ENCODE measurements at places on chromosomes 6 and 20. TPM values are rescaled to one million over a fixed set of nuclear protein-coding genes. Genes with fewer than 3 reads are reported as not detected.

GJA1 gene
- 0.67 TPM for total RNA-seq

DNA sequence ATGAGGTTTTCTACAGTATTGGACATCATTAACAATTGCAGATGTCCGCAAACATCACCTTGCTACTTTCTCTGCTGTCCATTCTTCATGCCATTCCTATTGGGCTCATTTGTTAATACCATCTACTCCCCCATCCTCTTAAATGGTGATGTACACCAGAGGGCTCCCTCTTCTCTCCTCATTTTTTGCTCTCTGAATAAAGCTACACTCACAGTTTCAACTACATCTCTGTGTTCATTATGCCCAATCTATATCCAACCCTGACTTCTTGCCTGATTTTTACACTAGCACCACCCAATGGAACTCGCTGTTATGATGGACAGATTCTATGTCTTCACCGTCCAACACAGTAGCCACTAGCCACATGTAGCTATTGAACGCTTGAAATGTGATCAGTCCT lies 288.1 kb upstream of the ID4 start:
- H3K27me3 ChIP-seq, result no peaks in the 10 kb centered on the region
- no peak for DNase-seq
- H3K27ac ChIP-seq, result no peak overlapping the region
- H3K4me3 ChIP-seq, result no peak overlapping the region

DNA sequence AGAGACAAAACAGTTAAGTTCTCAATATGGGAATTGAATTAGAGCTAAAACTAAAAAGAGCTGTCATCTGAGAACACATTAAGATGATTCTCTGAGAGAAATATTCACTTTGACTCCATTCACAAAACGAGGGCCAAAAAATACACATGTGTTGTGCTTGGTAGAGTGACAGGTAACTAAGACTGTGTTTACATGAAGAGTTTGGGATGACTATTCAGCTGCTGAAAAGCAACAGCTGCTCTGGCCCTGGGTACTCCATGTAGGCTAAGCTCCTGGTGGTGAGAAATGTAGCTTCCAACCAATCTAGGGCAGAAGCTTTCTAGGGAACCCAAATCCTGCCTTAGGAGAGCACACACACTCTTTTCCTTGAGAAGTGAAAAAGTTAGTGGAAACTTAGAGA lies 184.5 kb downstream of the COL21A1 start:
- DNase-seq, result no peak
- no peaks in the 10 kb centered on the region for H3K36me3 ChIP-seq
- H3K27ac ChIP-seq, result no peak overlapping the region

GABRR2 gene
- total RNA-seq, result not detected

HLA-B gene
- total RNA-seq, result 11.5 TPM

- H3K36me3 ChIP-seq, result no peaks in the 10 kb centered on the region
- no peak overlapping the region for H3K4me3 ChIP-seq
- no peaks in the 10 kb centered on the region for H3K27me3 ChIP-seq
These were observed 125.6 kb downstream of the MAFB start for GRCh38 chr20:40563296-40563950.

GRCh38 chr6:119277052-119277451 lies 72.5 kb downstream of the MAN1A1 start:
- H3K27ac ChIP-seq, result no peak overlapping the region
- no peak for DNase-seq
- H3K4me1 ChIP-seq, result peaks cover 8% of the 10 kb centered on the region
- peaks cover 85% of the 10 kb centered on the region for H3K36me3 ChIP-seq
- H3K27me3 ChIP-seq, result no peaks in the 10 kb centered on the region
- no peak overlapping the region for H3K4me3 ChIP-seq

DNA sequence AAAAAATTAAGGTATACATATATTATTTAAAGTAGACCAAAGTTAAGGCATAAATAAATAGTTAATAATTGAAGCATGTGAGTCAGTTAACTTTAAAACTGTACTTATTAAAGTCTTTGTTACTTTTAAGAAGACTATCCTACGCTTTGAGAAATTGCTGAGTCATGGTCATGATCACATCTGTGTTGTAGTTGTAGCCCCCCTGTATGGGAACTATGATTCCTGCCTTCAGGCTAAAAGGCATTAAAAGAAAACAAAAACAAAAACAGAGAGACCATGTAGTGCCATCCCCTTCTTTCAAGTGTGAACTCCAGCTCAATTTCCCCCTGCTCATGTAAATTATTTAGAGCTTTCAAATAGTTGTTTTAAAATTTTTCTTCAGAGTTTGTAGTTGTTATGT lies 123.4 kb downstream of the FLRT3 start:
- H3K4me1 ChIP-seq, result no peaks in the 10 kb centered on the region
- H3K36me3 ChIP-seq, result no peaks in the 10 kb centered on the region
- no peak overlapping the region for H3K4me3 ChIP-seq
- H3K27ac ChIP-seq, result no peak overlapping the region
- no peaks in the 10 kb centered on the region for H3K27me3 ChIP-seq

GRCh38 chr6:22779062-22779461 lies 209.7 kb downstream of the HDGFL1 start:
- H3K4me1 ChIP-seq, result no peaks in the 10 kb centered on the region
- no peaks in the 10 kb centered on the region for H3K36me3 ChIP-seq
- no peak overlapping the region for H3K4me3 ChIP-seq
- H3K27me3 ChIP-seq, result no peaks in the 10 kb centered on the region
- no peak overlapping the region for H3K27ac ChIP-seq

RAB44 gene
- total RNA-seq, result not detected

GRCh38 chr6:30712441-30712945 lies 4.6 kb downstream of the MDC1 start:
- peaks cover 72% of the 10 kb centered on the region for H3K36me3 ChIP-seq
- DNase-seq, result no peak
- H3K27me3 ChIP-seq, result no peaks in the 10 kb centered on the region
- H3K27ac ChIP-seq, result no peak overlapping the region
- peaks cover 4% of the 10 kb centered on the region for H3K4me1 ChIP-seq

HTR1B gene
- not detected for total RNA-seq

PRR18 gene
- not detected for total RNA-seq

GRCh38 chr6:76004202-76004601 lies 68.3 kb downstream of the IMPG1 start:
- DNase-seq, result no peak
- H3K27me3 ChIP-seq, result no peaks in the 10 kb centered on the region
- no peak overlapping the region for H3K27ac ChIP-seq
- H3K4me3 ChIP-seq, result no peak overlapping the region
- H3K4me1 ChIP-seq, result no peaks in the 10 kb centered on the region

DNA sequence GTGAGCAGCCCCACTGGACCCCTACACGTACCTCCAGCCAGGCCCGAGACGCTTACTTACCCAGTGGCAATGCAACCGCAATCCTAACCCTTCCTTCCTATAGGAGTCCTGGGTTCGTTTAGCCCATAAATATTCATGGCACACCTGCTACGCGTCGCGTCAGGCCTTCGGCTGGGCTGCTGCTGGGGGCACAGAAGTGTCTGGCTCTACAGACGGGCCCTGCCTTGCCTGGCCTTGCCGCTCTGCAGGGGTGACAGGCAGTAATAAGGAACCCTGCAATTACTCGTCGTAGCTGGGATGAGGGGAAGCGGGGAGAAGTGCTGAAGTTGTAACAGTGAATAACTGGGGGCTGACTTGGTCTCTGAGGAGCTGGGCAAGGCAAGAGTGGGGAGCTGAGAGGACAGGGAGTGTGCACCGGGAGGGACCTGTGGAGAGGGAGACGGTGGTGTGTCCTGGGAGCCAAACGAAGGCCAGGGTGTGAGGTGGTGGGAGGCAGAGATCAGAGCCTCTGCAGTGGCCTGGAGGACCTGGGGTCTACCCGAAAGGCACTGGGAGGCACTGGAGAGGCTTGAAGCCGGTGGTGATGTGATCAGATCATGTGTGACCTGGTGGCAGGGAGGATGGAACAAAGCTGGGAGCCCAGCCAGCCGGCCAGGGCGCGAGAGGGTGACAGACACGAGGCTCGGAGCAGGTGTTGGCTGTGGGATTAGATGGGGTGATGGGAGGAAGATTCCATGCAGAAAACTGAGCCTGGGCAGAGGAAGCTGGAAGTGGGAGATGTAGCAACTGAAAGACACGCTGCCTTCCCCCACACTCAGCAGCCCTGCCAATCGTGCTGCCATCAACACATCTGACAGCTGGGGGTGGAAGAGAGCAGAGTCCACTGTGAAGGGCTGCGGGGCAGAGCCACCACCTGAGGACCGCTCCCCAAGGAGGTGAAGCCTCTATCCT lies 36.4 kb downstream of the PSMG4 start:
- H3K4me3 ChIP-seq, result no peak overlapping the region
- no peaks in the 10 kb centered on the region for H3K36me3 ChIP-seq
- H3K27ac ChIP-seq, result no peak overlapping the region
- no peak for DNase-seq
- no peaks in the 10 kb centered on the region for H3K27me3 ChIP-seq

- DNase-seq, result no peak
- peaks cover 25% of the 10 kb centered on the region for H3K36me3 ChIP-seq
- no peak overlapping the region for H3K27ac ChIP-seq
- H3K4me1 ChIP-seq, result no peaks in the 10 kb centered on the region
These were observed 18.2 kb downstream of the FBXL4 start for GRCh38 chr6:98929498-98930060.

MATN4 gene
- total RNA-seq, result 0.13 TPM

- no peak for DNase-seq
- no peak overlapping the region for H3K27ac ChIP-seq
- H3K4me3 ChIP-seq, result no peak overlapping the region
- H3K27me3 ChIP-seq, result no peaks in the 10 kb centered on the region
- no peaks in the 10 kb centered on the region for H3K4me1 ChIP-seq
- no peaks in the 10 kb centered on the region for H3K36me3 ChIP-seq
These were observed 21.1 kb upstream of the EDN1 start for GRCh38 chr6:12269110-12269509.

- no peaks in the 10 kb centered on the region for H3K36me3 ChIP-seq
- H3K27ac ChIP-seq, result no peak overlapping the region
- no peaks in the 10 kb centered on the region for H3K4me1 ChIP-seq
- H3K27me3 ChIP-seq, result peaks cover 4% of the 10 kb centered on the region
- no peak overlapping the region for H3K4me3 ChIP-seq
- DNase-seq, result no peak
These were observed 9.3 kb upstream of the SALL4 start for GRCh38 chr20:51811514-51812128.

STAU1 gene
- 92.0 TPM for total RNA-seq

- DNase-seq, result no peak
- no peak overlapping the region for H3K27ac ChIP-seq
- H3K4me1 ChIP-seq, result no peaks in the 10 kb centered on the region
- H3K4me3 ChIP-seq, result no peak overlapping the region
These were observed 131.7 kb upstream of the PHACTR1 start for GRCh38 chr6:12584631-12585405.

DNA sequence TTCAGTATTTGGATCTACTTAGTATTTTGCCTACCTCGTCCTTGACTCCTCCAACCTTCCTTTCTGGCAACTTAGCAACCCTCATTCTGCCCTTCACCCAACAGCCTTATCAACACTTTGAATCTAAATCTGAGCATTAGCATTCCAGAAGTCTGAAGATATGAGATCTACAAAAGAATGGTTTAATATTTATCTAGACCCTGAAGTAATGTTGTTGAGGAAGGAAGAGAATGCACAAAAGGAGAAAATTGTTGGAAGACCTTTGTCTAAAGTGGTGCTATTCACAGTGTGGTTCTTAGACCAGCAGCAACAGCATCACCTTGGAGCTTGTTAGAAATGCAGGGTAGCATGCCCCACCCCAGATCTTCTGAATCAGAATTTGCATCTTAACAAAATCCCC lies 198.2 kb upstream of the PLCB4 start:
- H3K36me3 ChIP-seq, result no peaks in the 10 kb centered on the region
- no peak overlapping the region for H3K4me3 ChIP-seq
- no peaks in the 10 kb centered on the region for H3K27me3 ChIP-seq
- no peak overlapping the region for H3K27ac ChIP-seq

OR12D3 gene
- not detected for total RNA-seq

GRCh38 chr6:70629929-70630328 lies 37.8 kb upstream of the SMAP1 start:
- no peak overlapping the region for H3K4me3 ChIP-seq
- peaks cover 3% of the 10 kb centered on the region for H3K27me3 ChIP-seq
- no peak overlapping the region for H3K27ac ChIP-seq
- no peaks in the 10 kb centered on the region for H3K4me1 ChIP-seq

GRCh38 chr20:49275216-49275615 lies 2.6 kb downstream of the ZNFX1 start:
- peaks cover 13% of the 10 kb centered on the region for H3K4me1 ChIP-seq
- H3K27ac ChIP-seq, result no peak overlapping the region
- no peak for DNase-seq
- peaks cover 65% of the 10 kb centered on the region for H3K36me3 ChIP-seq

DNA sequence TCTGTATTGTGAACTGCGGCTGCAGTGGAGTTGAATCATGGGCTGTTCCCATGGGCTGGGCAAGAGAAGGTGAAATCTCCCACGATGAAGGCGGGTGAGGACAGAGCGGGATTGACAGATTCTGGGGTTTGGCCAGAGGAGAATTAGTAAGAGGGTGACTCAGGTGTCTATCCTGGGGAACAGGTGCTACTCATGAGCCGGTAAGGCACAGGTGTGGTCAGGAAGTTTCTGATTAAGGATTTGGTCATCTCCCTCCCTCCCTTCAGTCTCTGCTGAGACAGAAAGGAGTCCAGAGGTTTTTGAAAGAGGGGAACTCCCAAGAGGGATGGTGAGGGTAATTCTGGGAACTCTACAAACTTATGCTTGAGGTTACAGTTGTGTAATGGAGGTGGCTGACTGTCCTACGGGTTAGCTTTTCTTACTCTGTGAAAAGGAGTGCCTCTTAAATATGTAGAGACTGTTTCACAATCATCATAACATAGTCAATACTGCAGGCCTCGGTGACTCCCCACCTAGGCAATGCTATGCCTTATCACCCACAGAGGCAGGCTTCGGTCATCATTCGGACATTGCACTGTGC lies 31.5 kb downstream of the SERPINB1 start:
- no peak overlapping the region for H3K27ac ChIP-seq
- no peak overlapping the region for H3K4me3 ChIP-seq
- no peaks in the 10 kb centered on the region for H3K36me3 ChIP-seq
- peaks cover 3% of the 10 kb centered on the region for H3K4me1 ChIP-seq

- H3K4me1 ChIP-seq, result no peaks in the 10 kb centered on the region
- no peak overlapping the region for H3K27ac ChIP-seq
- no peaks in the 10 kb centered on the region for H3K36me3 ChIP-seq
These were observed 469.8 kb upstream of the AGPAT4 start for GRCh38 chr6:161743509-161744178.

GRCh38 chr6:168171673-168172353 lies 92.8 kb upstream of the FRMD1 start:
- no peak overlapping the region for H3K4me3 ChIP-seq
- peaks cover 35% of the 10 kb centered on the region for H3K27me3 ChIP-seq
- H3K4me1 ChIP-seq, result no peaks in the 10 kb centered on the region
- no peak overlapping the region for H3K27ac ChIP-seq

- H3K27me3 ChIP-seq, result no peaks in the 10 kb centered on the region
- H3K4me3 ChIP-seq, result no peak overlapping the region
- peaks cover 18% of the 10 kb centered on the region for H3K4me1 ChIP-seq
- no peak for DNase-seq
- peaks cover 1% of the 10 kb centered on the region for H3K36me3 ChIP-seq
These were observed 3.1 kb downstream of the NCOA7 start for GRCh38 chr6:125793863-125794262.

DNA sequence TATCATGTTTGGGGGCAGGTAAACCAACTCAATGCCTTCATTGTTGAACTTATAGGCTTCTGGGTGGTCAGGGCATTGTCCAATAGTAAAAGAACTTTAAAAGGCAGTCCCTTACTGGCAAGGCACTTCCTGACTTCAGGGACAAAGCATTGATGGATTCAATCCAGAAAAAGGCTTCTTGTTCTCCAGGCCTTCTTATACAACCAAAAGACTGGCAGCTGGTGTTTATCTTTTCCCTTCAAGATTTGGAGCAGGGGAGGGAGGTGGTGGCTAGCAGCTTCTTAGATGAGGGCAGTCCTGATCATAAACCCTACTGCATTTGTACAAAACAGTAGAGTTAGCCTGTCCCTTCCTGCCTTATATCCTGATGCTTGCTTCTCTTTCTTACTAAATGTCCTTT lies 57.5 kb downstream of the NCOA3 start:
- no peaks in the 10 kb centered on the region for H3K27me3 ChIP-seq
- no peak overlapping the region for H3K27ac ChIP-seq
- no peaks in the 10 kb centered on the region for H3K4me1 ChIP-seq
- no peak for DNase-seq

FOXQ1 gene
- not detected for total RNA-seq
